Putamen (tissue), 1 donor: ENCODE measurements at places on chromosomes 13 and 19.

GRCh38 chr13:95684418-95684817 is 7.5 kb downstream of the DNAJC3 start:
- DNase-seq, result no peak

DNA sequence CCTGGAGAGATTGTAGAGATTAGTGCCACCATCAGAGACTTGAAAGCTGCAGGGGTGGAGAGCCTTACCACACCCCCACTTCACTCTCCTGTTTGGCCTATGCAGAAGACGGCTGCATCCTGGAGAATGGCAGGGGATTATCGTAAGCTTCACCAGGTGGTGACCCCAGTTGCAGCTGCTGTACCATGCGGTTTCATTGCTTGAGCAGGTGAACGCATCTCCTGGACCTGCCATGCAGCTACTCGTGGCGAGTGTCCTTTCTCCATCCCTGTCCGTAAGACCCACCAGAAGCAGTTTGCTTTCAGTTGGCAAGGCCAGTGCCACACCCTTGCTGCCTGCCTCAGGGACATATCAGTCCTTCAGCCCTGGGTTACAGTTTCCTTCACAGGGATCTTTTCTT is 21.2 kb downstream of the PPP5C start:
- DNase-seq, result no peak

DNA sequence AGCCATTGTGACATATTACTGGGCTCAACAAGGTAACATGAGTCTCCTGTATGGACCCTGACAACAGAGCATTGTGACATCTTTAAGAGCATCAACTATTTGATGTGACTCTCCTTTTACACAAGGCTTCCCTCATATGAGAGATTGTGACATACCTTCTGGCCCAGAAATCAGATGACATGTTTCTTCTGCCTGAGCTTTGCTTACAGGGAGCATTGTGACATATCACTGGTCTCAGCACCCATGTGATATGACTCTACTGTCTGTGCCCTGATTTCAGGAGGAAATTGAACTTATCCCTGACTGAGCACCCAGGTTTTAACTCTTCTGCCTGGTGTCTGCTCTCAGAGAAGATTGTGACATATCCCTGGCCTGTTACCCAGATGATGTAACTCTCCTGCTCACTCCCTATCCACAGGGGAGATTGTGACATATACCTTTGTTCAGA is 15.9 kb upstream of the ZNF681 start:
- DNase-seq, result no peak

GRCh38 chr19:325173-325936 is 19.2 kb downstream of the MIER2 start:
- DNase-seq, result no peak

- no peak for DNase-seq
These were observed 258.2 kb downstream of the TDRD3 start for GRCh38 chr13:60655256-60655655.

- DNase-seq, result no peak
These were observed 40.5 kb downstream of the DZIP1 start for GRCh38 chr13:95603887-95604555.

DNA sequence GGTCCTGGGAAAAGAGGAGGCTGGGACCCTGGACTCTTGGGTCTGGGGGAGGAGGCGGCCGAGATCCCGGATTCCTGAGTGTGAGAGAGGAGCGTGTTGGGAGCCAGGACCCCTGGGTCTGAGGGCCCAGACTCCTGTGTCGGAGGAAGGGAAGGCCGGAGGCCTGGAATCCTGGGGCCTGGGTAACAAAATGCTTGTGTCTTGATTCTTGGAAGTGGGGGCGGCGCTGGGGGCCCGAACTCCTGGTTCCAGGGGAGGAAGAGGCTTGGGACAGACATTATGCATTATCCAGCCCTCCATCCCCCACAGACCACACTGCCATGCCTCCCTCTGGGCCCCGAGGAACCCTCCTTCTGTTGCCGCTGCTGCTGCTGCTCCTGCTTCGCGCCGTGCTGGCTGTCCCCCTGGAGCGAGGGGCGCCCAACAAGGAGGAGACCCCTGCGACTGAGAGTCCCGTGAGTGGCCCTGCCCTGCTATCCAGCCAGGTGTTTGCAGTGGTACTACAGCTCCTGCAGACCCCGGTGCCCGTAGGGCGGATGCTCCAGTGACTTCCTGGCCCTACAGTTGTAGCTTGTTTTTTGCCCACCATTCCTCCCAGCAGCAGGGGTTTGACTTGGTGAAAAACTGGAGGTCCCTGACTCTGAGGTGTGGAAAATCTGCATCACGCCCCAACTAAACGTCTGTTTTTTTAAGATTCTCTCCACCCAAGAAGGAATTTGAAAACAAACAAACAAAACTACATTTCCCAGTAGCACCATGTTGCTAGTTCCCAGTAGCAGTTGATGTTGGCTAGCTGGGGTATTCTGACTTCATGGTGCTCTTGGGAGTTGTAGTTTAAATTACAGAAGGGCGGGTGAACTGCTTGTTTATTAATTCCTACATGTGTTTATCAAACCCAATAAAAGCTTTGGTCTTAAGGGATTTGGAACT is 630 bp downstream of the NUCB1 start:
- DNase-seq, result no peak

GRCh38 chr19:46696866-46697203 is 20.1 kb downstream of the PRKD2 start:
- no peak for DNase-seq

GRCh38 chr13:41802043-41802683 is 158.7 kb downstream of the VWA8 start:
- DNase-seq, result no peak

GRCh38 chr19:11194656-11195558 is 2.4 kb downstream of the KANK2 start:
- DNase-seq, result no peak

GRCh38 chr19:7833225-7834099 is 3.4 kb downstream of the EVI5L start:
- DNase-seq, result no peak

DNA sequence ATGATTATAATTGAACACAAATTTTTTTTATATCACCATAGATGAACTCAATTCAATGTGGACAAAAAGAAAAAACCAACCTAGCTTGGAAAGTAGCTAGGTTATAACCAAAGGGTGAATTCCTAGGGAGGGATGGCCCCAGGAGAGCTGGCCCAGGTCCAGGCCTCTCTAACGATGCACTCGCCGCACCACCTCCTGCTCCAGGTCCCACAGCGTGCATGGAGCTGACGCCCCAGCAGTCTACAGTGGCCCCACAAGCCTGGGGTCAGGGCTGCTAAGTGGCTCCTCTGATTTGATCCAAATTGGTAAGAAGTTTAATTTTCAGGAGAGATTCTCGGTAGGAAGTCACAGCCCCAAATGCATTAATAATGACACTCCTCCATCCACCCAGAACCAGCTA is 48.8 kb downstream of the TSHZ3 start:
- DNase-seq, result no peak

DNA sequence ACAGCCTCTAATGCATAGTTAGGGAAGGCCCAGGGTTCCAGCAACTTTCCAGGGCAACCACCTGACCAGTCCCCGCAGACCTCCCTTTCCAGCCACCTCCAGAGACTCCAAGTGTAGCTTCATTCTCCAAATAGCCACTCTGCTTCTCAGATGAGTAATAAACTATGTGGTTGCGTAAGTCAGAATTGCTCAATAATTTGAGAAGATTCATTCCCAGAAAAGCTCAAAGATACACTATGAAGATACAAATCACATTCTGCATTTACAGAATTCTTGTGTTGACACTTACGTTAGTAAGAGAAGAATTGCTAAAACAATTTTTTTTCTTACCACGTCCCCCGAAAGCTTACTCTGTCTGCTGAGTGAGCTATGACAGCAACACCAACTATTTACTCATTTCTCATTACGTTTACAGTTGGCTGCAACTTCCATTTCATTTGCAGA is 8.2 kb upstream of the LATS2 start:
- no peak for DNase-seq

DNA sequence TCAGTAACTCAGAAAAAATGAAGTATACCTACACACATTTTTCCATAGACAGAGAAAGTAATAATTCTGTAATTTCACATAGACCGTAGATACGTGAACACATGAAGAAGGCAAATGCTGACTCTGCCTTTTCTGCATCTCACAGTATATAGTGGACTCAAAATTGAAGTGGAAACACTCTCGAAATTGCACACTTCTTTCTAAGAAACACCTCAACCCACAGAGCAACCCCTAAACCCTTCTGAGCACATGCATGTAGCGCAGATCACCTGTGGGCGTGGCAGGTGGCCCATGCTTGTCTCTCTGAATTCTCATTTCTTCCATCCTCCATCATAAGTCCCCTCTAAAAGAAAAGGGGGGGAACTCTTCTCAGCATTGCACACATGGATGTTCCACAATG is 34.7 kb downstream of the COL4A1 start:
- DNase-seq, result no peak

DNA sequence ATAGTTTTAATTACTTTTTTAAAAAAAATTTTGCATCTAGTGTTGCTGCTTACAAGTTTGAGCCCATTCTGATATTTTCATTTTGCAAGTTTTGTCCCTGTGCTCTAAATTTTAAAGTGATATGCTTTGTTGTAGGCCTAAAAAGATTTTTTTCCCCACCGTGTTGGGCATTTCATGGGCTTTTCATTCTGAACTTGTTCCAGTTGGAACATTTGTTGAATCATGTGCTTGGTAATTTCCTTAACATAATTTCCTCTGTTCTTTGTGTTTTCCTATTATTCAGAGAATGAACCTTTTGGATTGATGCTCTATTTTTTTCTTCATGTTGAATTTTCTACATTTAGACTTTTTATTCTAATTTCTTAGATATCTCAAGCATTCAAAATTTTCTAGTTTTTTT is 206.4 kb upstream of the SPRY2 start:
- no peak for DNase-seq

GRCh38 chr13:74024314-74024713 is 109.9 kb downstream of the KLF12 start:
- DNase-seq, result no peak

- no peak for DNase-seq
These were observed 2.0 kb upstream of the ZBTB45 start for GRCh38 chr19:58521651-58522050.

DNA sequence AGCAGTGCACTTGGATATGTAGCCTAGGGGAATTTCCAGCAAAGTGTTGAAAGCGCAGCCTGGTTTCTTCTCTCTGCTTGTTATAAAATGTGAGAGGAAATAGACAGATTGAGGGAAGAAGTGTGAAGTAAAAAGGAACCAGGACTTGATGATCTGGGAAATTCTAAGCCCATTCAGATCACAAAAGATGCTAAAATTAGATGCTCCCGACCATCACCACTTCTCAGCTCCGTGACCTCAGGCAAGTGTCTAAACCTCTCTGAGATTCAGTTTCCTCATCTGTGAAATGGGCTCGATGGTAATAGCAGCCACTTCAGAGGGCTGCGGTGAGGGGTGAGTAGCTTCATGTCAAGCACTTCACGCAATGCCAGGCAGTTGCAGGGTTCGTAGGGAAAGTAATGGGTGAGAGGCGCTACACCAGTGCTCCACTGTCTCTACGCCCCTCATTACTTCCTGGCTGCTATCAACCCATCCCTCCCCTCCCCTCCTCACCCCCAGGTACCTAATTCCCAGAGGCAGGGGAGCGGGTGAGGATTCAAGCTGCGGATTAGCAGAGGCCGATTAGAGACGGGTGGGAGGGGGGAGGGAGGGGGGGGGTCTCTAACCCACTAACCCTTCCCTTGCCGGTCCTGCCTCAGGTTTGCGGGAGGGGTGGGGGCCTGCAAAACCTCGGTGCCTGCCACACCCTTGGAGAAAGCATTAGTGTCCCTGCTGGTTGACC is 9.0 kb upstream of the NFIC start:
- DNase-seq, result no peak

DNA sequence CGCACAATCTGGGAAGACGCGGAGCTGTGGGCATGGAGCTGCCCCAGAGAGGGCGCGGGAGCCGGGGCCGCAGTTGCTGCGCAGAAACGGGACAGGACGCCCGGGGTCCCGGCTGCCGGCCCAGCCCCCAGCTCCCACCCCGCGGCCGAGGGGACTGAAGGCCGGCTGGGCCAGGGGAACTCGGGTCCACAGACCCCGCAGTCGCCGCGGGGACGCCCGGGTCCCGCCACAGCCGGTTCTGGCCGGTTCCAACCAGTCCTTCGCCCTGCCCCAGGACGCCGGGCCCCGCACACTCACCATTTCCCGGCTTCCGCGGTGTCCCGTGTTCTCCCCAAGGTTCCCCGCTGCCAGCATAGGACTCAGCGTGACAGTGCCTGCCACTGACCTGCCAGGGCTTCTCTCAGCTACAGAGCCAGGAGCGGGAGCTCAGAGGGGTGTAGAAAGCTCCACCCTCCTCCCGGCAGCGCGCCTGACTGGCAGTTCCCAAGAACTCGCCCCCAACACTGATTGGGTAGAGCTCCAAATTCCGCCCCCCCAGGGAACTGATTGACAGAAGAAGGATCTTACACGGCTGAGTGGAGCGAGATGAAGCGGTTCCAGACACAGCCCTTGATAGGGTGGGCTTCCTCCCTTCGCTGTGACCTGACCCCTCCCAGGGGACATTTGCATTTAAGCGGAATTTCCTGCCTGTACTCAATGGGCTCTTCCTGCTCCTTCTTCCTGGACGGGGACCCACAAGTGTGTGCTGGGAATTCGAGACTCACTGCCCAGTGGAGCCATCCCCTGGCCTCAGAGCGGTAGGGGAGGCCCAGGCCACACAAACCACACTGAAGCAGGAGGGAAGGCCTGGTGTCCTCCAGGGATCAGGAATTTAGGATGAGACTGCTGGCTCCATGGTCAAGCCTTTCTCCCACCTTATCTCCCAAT is at the start of gene ZNF442:
TSS of gene ZNF442 (minus strand) at position 448 of the 927 bp plus-strand sequence. CDS start 2,052 bp downstream, outside the sequence.
- DNase-seq, result peak; percentile 97

GRCh38 chr19:2550431-2551171 is 74.7 kb downstream of the GADD45B start:
- DNase-seq, result peak; percentile 61
